Fibroblast of skin of right biceps (primary cell): ENCODE measurements at places on chromosomes 1 and 21.
A peak's percentile ranks its signal among the peaks of the same experiment; 100 is the strongest.

DNA sequence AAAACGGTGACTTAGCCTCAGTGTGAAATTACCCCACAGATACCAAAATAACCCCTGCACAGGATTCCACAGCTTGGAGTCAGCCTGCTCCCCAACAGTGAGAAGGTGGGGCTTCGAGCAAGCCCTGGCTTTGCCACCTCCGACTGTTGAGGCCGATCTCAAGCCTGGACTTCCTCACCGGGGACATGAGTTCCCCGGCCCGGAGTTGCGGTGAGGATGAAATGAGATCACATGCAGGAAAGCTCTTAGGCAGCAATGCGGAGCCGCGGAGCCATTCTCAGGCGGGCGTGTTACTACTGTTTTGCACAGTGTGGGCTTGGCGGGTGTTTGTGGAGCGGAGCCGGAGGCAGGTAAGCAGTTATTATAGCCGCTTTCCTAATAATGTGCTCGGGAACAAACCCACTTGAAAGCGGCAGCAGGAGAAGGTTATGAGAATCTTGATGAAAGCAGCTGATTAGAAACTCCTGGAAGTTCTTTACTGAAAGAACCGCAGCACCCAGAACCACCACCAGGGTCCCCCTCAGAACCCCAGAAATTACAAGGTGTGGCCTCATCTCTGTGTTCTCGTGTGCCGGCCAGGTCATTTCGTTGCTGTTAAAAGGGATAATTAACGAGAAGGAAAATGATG is 3.9 kb upstream of the CLSTN1 start:
- no peak for DNase-seq

- no peak for DNase-seq
These were observed 53.2 kb downstream of the PRKCZ start for GRCh38 chr1:2103266-2103900.

- no peak for DNase-seq
These were observed 227.9 kb downstream of the RERE start for GRCh38 chr1:8589571-8589970.

- DNase-seq: peak; percentile 84
These were observed 2.0 kb upstream of the EFNA4 start for GRCh38 chr1:155061381-155062150.

GRCh38 chr1:229653420-229653819 is 27.4 kb downstream of the URB2 start:
- DNase-seq: no peak

DNA sequence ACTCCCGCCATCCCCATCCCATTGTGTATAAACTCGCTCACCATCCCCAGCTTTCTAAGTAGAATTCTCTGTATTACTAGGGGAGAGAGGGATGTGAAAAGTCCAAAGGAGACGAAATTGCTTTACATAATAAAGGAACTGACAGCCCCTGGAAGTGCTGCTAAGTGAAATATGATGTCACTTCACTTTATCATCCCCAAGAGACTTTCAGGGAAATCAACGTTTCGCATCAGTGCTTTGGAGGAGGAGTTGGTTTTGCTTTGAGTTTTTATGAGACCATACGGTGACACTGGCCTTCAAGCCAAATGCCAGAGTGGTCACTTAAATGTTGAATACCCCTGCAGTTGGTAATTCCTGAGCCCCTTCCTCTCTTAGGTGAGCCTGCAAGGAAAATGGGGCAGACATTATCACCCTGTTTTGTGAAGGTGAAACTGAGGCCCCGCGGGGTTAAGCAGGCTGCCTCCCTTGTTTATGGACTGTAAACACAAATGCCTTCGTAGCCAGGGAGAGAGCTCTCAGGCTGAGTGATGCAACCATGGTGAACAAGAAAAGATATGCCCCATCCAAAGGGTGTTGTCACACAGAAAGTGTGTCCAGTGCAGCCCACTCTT is 58.4 kb upstream of the KAZN start:
- DNase-seq: no peak

DNA sequence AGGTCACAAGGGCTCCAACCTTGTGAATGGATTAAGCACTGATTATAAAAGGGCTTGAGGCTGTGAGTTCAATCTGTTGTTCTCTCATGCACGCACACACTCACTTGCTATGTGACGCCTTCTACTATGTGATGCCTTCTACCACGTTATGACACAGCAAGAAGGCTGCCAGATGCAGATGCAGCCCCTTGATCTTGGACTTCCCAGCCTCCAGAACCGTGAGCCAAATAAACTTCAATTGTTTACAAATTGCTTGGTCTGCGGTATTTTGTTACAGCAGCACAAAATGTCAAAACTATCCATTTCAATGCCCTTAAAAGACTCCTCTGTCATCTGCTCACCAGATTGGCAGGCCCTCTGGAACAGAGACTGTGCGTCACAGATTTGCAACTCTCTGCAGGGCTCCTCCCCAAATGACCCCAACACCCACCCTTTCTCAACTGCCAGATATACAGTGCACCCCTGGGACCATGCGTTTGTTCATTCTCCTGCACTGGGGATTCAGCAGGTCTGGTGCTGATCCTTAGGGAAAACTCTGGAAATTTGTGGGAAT is 47.8 kb upstream of the KANK4 start:
- DNase-seq: no peak

DNA sequence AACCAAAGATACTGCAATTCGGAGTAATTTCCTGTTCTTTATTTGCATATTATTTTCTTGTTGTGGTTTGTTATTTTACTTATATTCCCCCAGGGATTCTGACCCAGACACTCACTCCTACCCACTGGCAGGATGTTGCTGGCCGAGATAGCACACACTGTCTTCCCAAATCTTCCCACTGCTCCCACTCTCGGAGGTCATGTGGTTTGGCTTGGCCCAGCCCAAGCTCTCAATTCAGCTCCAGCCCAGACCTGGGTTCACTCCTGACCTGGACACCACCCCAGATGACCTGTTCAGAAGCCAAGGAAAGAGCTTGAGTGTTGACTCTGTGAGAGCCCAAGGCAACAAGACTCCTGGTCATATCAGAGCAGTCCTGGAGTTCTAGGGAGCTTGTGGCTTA is 1.2 kb upstream of the FAM43B start:
- DNase-seq: no peak

GRCh38 chr1:12616709-12617373 is 1.2 kb downstream of the DHRS3 start:
- DNase-seq: no peak

DNA sequence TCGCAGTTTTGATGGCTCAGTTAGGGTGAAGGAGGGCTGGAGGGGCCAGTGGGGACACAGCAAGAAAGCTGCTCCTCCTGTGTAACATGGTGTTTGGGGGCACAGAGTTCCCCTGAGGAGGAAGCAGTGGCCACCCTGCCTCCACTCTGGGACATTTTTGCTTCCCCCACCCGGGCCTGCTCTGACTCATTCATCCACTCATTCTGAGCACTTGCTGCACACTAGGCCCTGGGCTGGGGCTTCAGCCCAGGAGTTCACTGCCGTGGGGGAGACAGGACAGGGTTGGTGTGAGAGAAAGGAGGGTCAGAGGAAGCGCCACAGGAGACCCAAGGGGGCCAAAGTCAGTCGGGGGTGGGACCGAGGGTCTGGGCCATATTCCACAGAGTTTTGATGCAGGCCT is 41.4 kb upstream of the ACOT11 start:
- peak; percentile 57 for DNase-seq

GRCh38 chr1:23123528-23123927 is 45.1 kb downstream of the LUZP1 start:
- no peak for DNase-seq

DNA sequence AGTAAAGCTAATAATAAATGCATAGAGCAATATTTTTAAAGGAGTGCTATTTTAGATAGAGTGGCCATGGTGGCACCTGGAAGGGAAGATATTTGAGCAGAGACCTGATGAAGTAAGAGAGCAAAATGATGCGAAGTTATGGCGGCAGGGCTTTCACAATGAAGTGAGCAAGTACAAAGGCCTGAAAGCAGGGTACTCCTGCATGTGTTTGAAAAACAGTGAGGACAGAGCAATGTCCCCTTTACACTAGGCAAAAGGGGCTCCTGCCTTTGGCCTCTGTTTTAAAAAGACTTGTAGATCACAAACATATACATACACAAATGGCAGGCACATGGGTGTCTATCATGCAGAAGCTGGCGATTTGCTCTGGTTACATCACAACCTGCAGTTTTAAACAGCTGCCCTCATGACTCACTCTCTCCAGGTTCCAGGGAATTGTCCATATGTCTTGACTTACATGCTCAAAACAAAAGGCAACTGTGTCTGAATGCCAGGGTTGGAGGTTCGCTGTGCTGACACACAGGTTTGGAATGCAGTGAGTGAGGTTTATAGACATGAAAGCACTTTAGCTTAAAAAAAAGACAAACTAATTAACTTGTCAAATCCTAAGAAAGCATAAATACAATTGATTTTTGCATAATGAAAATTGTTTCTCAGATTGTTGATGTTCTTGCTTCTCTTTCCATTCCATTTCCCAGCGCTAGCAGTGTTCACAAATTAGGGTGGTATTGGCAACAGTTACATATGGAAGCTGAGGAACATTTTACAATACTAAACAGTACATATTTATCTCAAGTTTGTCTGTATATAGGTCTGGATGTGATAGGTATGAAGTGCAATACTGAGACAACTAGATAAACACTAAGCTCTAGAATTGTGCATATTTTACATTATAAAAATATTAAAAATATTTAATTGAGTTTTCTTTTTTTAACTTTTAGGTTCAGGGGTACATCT is 313.9 kb downstream of the BARHL2 start:
- peak; percentile 94 for DNase-seq

DNA sequence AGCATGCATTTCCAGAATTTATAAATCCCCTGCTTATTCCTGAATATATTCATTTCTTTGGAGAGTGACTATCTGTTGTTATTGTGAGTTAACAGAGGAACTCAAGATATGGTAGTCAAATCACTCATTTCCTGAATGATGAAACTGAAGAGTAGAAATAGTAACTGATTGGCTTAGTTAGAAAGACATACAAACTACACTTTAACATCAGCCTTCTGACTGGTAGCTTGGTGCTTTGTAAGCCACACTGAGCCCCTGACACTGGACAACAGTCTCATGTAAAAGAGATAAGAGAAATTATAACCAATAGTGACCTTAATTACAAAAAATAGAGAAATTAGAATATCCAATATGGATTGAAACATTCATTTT is 4.8 kb downstream of the GBP7 start:
- DNase-seq: no peak

DNA sequence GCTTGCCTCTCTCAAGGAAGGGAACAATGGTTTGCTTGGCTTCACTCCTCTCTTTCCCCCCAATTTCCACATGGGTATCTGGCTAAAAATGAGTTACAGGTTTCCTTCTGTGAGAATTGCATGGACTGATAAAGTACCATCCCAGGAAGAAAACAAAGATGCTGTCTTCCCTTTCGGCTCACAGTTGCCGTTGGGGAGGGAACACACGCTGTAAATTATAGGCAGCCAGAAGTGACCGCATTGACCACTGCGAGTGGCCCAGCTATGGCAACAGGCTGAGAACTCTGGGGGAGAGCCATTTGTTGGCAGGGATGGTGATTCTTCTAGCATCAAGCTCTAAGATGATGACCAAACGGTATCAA is 2.9 kb downstream of the RUNX1 start:
- no peak for DNase-seq

- no peak for DNase-seq
These were observed 143.8 kb downstream of the DUSP10 start for GRCh38 chr1:221598122-221598521.

DNA sequence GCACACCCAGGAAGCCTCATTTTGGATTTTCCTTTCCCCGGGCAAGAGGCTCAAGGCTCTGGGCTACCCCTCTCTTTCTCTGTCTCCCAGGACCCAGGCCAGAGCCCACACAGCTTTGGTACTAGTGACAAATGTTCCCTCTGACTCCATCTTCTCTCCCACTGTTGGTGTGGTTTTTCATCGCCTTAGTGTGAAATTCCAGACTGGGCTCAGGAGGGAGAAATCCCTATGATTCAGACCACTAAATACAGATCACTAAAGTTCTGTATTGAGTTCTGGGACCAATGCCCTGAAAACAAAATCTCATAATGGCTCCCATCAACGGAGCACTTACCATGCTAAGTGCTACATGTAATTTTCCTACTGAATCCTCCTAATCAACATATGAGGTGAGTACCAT is 26.1 kb downstream of the IQGAP3 start:
- no peak for DNase-seq
